Epithelial cell of proximal tubule (primary cell): ENCODE measurements at places on chromosomes 12 and 14. TPM values are rescaled to one million over a fixed set of nuclear protein-coding genes. Genes with fewer than 3 reads are reported as not detected.

Gene ANKS1B
- total RNA-seq = 0.46 TPM in 1 of 2 replicates, not detected in the other

Gene ZC3H10
- total RNA-seq = 1.8 and 2.7 TPM in 2 replicates

Gene FOXA1
- total RNA-seq = 8.2 and 9.1 TPM in 2 replicates

Gene KRT83
- not detected in 2 replicates for total RNA-seq

Gene LRRK2
- total RNA-seq = 0.43 and 0.52 TPM in 2 replicates

Gene MUCL1
- total RNA-seq = not detected in 2 replicates

Gene AICDA
- total RNA-seq = not detected in 2 replicates

Gene GLT1D1
- 0.14 and 0.46 TPM in 2 replicates for total RNA-seq

Gene NTF3
- total RNA-seq = 1.9 and 2.1 TPM in 2 replicates

Gene SERPINA9
- not detected in 2 replicates for total RNA-seq

Gene MMP14
- total RNA-seq = 224 and 227 TPM in 2 replicates
